ENCODE measurements at places on chromosomes 13 and 19. TPM values are rescaled to one million over a fixed set of nuclear protein-coding genes. Genes with fewer than 3 reads are reported as not detected.

DNA sequence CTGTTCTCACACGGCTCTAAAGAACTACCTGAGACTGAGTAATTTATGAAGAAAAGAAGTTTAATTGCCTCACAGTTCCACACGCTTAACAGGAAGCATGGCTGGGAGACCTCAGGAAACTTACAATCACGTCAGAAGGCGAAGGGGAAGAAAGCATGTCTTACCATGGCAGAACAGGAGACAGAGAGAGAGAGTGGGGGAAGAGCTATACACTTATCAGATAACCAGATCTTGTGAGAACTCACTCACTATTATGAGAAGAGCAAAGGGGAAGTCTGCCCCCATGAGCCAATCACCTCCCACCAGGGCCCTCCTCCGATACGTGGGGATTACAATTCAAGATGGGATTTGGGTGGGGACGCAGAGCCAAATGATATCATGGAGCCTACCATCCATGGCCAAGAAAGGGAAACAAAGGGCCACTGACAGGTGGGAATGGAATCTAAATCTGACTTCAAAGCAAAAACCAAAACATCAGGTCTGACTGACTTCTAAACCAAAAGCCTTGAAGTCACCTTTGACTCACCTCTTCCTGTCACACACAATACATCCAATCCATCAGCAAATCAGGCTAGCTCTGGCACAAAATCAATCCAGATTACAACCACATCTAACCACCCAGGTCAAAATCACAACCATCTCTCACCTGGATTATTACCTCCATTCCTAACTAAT, 189.7 kb downstream of the ENOX1 start:
- peak; percentile 1 for DNase-seq

Gene FBXO27
- 5.8 TPM for total RNA-seq

DNA sequence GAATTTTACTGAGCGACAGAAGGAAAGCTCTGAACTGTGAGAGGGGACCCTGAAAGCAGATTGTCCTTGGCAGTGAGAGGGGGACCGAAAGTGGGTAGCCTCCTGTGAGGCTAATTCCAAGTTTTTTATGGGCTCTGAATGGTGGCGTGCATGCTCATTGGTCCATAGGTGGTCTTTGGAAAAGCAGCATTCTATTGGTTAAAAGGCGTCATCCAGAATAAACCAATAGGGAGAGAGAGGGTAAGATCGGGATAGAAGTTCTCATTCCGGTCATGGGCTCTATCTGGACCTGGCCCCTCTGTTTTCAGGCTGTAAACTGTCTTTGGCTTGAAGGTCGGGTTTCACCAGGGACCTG, 539.8 kb upstream of the PCDH9 start:
- no peak for DNase-seq

- no peak for DNase-seq
Observed at GRCh38 chr13:30816736-30817135, 81.4 kb downstream of the ALOX5AP start.

- DNase-seq: no peak
Observed at GRCh38 chr13:96191367-96191766, 101.5 kb downstream of the HS6ST3 start.

Gene ZNF574
- total RNA-seq: 7.4 TPM

DNA sequence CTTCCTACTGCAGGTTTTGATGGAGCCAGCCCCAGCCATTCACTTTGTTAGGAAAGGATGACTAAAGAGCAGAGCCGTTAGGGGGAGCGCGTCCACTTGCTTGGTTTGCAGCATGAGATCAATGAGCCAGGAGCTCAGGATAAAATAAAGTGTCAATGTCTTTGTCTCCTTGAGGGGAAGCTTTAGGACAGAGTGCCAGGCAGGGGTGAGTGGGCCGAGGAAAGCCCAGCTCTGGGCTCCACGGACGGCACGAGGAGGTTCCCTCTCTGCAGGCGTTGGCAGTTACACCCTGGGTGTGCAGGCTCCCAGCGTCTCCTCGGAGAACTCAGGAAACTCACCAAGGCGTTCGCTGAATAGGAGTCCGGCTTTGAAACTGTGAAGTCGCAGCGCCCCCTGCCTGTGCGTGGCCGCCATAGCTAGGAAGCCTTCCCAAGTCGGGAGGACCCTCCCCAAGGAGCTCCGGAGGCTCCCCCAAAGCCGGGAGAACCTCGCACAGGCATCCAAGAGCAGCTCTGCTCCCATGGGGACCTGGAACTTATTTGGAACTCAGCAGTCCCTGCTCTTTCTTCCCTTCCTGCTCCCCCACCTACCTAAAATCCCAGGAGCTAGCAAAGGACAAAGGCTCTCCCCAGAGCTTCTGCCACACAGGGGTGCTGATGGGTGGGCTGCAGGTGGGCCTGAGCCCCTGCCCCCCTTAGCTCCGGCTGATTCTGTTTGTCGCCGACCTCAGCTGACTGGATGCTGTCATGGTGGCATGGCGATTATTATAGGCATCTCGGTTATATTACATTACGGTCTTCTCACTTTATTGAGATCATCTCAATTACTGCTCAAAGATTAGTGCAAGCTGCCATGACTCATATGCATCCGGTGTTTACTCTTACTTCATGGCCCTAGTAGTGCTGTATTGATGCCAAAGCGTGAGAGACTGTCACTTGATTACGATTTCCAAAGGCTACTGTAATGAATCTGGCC, 34.4 kb downstream of the GSX1 start:
- DNase-seq: peak; percentile 71

GRCh38 chr13:19587635-19588300, 26.4 kb upstream of the TPTE2 start:
- peak; percentile 36 for DNase-seq

GRCh38 chr19:46728693-46729339, 11.9 kb upstream of the PRKD2 start:
- peak; percentile 23 for DNase-seq

DNA sequence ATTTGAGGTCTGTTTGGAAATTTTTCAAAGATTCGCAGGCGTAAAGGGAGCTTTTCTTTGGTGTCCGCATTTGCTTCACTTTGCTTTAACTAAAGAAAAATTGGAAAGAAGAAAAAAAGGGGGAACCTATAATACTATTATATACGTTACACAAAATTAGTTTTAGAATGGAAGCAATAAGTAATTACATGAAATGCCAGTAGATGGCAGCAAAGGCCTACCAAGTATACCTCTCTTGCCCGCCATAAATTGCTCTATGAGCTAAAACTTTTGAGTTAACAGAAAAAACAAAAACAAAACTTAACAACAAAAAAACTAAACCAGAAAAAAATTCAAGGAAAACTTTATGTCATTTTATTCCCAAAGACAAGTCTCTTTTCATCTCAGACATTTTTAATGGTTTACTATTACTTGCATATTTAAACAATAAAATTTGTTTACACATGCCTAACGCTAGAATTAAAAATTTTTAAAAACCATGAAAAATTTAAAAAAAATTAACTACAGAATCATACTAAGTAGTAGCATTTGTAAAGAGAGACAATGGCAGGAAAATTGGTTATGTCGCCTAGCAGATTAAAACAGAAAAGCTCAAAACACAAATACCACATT, 271.4 kb downstream of the NALCN start:
- DNase-seq: peak; percentile 58

- DNase-seq: no peak
Observed at GRCh38 chr13:21256351-21256761, 79.9 kb downstream of the MRPL57 start.

DNA sequence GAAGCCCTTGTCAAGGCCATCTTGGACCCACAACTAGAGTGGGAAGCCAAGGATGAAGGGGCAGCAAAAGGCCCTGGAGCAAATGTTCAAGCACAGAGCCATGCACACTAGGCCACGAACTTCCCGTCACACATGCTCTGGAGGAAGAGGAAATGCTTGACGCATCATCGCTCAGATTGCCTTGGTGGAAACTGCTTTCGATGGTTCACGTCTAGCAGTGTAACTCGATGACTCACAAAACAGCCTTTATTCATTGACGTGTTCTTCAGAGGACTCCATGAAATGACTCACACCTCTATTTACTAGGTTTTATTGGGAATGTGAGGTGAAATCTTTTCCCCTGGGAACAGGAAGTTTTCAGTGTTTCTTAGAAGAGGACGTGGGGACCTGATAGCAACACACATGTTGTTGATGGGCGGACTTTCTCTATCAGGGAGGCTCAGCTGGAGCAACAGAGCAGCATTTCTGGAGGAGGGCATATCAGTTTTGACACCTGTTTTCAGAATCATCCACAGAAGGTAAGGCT, 79.8 kb upstream of the FLT1 start:
- peak; percentile 99 for DNase-seq

- no peak for DNase-seq
Observed at GRCh38 chr13:41854758-41855157, 106.2 kb downstream of the VWA8 start.

GRCh38 chr13:99884913-99885312, 86.7 kb downstream of the ZIC5 start:
- no peak for DNase-seq

- DNase-seq: no peak
Observed at GRCh38 chr19:50415661-50416033, 3.1 kb upstream of the SPIB start.

DNA sequence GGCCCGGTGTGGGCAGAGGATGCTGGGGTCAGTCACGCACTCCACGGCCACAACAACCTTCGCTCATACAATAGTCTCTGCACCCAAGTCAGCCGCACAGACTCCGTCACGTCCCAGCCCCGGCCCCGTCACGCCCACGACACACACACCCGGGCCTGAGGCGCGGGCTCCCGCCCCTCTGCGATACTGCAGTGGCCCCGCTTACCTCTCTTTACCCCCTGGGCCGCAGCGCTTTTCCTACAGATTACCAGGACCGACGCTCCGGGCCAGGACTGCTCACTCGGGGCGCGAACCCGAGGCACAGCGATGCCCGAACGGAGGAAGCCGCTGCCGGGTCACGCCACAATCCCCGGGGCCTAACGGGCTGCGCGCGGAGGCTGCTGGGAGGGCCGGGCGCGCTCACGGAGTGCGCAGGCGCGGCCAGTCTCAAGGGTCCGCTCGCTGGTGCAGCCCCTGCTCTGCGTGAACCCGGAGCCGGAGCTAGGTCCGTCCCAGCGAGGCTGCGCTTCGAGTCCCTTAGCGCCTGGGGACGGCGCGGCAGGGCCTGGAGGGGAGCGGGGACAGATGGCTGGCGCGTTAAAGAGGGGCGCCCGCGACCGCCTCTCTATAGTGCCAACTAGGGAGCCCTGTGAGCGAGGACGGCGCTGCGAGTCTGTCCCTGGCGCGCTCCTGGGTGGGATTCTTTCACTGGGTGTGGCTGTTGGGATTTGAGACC, at the start of gene ZFP82:
ZFP82 (minus strand) TSS at position 358 of the 715 bp plus-strand sequence. CDS start 8,855 bp downstream, outside the sequence.
- peak; percentile 37 for DNase-seq

Gene ODAD3
- total RNA-seq: not detected

Gene EXOC3L2
- not detected for total RNA-seq

Gene GAPDHS
- total RNA-seq: not detected

Gene KRTDAP
- total RNA-seq: not detected

DNA sequence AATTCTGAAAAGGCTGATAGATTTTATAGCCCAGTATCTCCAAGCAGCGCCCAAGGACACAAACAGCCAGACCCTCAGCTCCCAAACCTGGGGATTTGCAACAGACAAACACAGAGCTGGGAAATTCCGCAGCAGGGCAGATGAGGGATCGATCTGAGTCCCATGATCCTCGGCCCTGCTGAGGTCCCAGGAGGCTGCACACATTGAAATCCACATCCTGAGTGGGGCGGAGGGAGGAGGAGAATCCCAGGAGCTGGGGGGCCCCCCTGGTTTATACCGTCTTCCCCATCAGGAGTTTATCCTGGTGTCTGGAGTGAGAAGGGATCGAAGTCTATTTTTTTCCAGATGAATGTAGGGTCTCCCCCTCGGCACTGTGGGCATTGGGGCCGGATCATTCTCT, 49.3 kb downstream of the GNG7 start:
- DNase-seq: no peak

GRCh38 chr19:18194554-18195238, 1.7 kb downstream of the MPV17L2 start:
- DNase-seq: no peak

DNA sequence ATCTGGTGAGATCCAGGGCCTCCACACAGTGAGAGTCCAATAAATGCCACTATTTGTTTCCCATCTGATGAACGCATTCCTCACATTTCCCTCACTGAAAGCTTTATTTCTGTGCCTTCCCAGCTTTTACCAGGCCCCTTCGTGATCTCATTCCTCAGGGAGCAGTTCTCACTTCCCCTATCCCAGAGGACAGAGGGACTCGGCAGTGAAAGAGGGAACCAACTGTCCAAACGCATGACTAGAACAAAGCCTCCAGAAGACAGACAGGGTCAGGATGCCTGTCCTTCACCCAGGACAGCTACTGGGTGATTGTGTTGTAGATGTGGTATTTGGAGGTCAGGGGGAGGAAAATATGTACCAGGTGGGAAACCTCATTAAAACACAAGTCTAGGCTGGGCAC, 2.0 kb upstream of the ZBTB45 start:
- DNase-seq: no peak

GRCh38 chr19:31943778-31944177, 401.6 kb upstream of the ZNF507 start:
- DNase-seq: no peak

Gene DENND1C
- under 0.01 TPM for total RNA-seq

Gene C2CD4C
- total RNA-seq: 0.26 TPM

Gene CEACAM7
- total RNA-seq: 7.3 TPM

Gene PNMA8B
- under 0.01 TPM for total RNA-seq

Gene PEAK3
- not detected for total RNA-seq

Gene ZNF726
- 3.2 TPM for total RNA-seq

Gene UHRF1
- total RNA-seq: 5.3 TPM

Gene JSRP1
- total RNA-seq: not detected

DNA sequence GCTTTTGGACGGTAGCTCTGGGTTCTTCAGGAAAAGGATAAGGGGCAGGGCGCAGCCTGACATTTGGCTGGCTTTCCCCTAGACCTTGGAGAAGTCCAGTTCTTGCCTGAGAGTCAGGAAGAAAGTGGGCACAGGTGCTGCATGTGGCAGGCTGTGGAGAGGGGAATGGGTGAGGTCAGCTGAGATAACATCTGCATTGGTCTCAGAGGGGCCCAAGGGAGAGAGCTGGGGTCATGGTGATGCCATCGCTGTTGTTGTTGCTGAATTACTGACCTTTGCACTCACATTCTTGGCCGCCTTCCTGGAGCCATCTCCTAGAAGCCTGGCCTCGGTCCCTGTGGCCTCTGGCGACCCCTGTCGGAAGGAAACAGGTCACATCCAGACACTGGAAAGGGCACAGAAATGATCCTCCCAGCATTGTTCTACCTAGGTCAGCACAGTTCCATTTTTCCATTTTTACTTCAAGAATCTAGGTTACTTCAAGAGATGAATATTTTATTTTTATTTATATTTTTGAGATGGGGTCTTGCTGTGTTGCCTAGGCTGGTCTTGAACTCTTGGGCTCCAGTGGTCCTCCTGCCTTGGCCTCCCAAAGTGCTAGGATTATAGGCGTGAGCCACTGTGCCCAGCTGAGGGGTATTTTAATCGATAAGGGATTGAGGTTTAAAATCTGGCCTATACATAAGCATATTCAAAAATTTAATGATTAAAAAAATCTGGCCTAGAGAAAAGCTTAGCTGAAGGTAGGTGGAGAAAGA, 6.5 kb upstream of the LIPE start:
- peak; percentile 34 for DNase-seq

DNA sequence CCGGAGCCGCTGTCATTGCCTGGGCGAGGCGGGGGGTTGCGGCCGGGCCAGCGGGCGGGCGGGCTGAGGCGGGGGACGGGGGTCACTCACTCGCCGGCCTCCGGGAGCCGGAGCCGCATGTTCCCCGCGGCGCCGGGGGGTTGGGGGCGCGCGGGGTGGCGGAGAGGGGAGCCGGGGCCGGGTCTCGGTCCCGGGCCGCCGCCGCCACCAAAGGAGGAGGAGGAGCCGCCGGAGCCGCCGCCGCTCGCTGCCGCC, 149 bp downstream of the MED26 start:
- no peak for DNase-seq

- DNase-seq: peak; percentile 28
Observed at GRCh38 chr13:27783111-27783510, 9.2 kb upstream of the GSX1 start.

Gene CRB3
- 49.5 TPM for total RNA-seq
